ENCODE measurements at places on chromosomes 2 and 18.

GRCh38 chr2:203936535-203936934 is at the start of gene ICOS:
Gene ICOS (plus strand): TSS chr2:203936763. CDS start chr2:203936815, 52 bp downstream.
- DNase-seq: no peak

- DNase-seq: no peak
These were observed 29.4 kb upstream of the LPIN2 start for GRCh38 chr18:3042379-3042778.

DNA sequence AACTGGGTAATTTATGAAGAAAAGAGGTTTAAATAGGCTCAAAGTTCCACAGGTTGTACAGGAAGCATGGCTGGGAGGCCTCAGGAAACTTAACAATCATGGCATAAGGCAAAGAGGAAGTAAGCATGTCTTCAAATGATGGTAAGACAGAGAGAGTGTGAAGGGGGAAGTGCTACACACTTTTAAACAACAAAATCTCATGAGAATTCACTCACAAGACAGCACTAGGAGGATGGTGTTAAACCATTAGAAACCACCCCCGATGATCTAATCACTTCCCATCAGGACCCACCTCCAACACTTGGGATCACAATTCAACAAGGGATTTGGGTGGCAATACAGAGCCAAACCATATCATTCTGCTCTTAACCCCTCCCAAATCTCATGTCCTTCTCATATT is 34.9 kb downstream of the CFAP210 start:
- DNase-seq: no peak

GRCh38 chr18:9913151-9913525 is 678 bp upstream of the VAPA start:
- DNase-seq: no peak

DNA sequence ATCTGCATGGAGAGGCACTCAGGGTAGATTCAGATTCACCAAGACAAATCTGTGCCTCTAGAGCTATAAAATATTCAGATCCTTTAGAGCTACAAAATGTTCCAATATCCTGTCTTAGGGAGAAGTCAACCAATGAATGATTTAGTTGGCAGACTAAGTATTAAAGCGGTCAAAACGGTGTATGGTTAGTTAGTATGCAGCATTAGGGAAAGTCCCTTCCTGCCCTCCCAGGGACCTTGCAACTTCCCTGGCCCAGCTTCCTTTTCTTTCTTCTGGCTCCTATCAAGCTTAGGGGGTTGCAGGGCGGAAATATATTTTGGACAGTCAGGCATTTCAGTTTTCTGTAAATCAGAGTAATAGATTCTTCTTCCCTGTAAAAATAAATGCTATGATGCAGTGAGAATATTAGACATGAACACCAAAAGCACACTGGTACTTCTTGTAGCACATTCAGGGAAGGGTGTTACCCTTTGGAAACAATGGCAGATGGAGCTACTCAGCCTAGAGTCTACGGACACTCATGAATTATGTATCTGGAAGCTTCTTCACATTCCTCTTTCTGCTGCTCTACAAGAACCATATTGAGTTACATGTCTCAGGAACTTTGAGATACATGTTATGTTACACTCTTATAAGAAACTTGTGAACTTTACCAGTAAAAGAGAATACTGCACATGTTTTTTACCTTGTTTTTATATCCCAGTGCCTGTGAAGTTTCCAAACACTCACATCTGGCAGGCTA is 45.7 kb downstream of the CCDC93 start:
- no peak for DNase-seq

DNA sequence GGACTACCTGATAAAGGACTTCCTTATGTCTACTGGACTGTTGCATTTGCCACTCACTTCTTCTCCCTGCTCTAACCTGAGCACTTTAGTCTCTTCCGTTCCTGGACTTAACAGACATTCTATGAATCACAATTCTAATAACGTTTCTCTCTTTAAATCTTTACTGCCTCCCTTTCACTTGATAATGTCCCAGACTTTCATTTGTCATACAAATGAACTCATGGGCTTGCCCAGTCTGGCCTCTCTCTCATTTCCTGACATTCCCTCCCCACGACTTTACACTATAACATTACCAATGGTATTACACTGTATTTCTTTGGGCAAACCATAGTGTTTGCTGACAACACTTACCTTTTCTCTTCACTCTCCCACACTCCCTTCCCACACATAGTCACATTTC is 540.7 kb upstream of the TMEFF2 start:
- DNase-seq: no peak

- DNase-seq: peak; percentile 44
These were observed 1.4 kb downstream of the GFPT1 start for GRCh38 chr2:69385443-69386151.

GRCh38 chr2:139924070-139924469 is 1143.9 kb upstream of the NXPH2 start:
- no peak for DNase-seq

GRCh38 chr2:214934006-214934405 is 124.5 kb upstream of the BARD1 start:
- DNase-seq: no peak

- no peak for DNase-seq
These were observed 108.9 kb downstream of the SATB2 start for GRCh38 chr2:199348871-199349270.

DNA sequence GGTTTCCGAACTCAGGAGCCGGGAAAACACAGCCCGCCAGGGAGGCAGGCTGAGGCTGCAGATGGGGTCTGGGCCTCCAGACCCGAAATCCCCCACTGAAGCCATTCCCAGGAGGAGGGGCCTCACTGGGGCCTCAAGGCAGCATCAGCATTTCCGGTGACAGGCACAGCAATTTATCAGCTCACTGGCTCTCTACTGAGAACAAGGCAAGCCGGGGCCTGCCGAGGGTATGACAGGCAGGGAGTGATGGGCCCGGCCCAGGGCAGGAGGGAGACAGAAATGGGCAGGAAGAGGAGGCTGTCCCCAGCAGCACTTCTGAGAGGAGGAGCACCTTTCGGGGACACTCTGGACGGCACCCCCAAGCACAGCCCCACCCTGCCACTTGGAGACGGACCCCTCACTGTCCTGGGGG is 12.5 kb downstream of the SDC1 start:
- DNase-seq: no peak

DNA sequence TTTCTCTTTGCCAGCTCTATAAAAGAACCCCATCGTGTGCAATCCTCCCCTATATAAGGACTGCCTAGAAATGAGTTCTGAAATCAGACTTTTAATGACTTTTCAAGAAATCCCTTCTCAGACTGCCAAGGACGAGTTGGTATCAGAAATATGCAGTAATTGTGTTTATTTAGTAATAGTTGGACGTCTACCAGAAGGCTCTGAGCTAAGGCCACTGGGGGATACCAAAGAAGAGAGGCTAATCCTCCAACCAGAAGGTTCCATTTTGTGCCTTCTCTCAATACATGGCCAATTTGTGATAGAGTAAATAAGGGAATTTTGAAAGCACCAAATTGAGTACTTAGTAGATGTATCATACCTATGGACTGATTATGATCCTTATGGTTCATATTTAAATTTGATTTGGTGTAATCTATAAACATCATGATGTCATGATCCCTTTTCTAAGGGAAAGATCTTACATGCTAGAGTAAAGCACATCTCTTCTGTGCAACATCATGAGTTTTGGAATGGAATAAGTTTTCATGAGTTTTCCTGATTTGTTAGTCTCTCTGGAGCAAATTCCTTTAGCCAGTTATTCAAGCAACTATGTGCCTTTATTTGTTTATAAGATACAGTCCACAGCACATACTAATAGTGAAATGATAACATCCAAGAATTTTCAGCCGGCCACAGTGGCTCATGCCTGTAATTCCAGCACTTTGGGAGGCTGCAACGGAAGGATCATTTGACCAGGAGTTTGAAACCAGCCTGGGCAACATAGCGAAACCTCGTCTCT is 82.2 kb upstream of the LTBP1 start:
- no peak for DNase-seq
